Aortic smooth muscle cell (primary cell): ENCODE measurements at places on chromosomes 2 and 18. TPM values are rescaled to one million over a fixed set of nuclear protein-coding genes. Genes with fewer than 3 reads are reported as not detected.

The SERTAD2 gene
- total RNA-seq = 8.3 and 12.8 TPM in 2 replicates

The TMEM185B gene
- 26.7 and 33.3 TPM in 2 replicates for total RNA-seq

The MTIF2 gene
- total RNA-seq = 42.7 and 43.0 TPM in 2 replicates

The RAB6C gene
- total RNA-seq = under 0.01 TPM in 1 of 2 replicates, not detected in the other

The CYP27C1 gene
- not detected in 2 replicates for total RNA-seq

The ABCG8 gene
- total RNA-seq = not detected in 2 replicates

The PCARE gene
- total RNA-seq = not detected in 2 replicates

The TNFRSF11A gene
- total RNA-seq = 1.5 and 2.2 TPM in 2 replicates

The CPO gene
- total RNA-seq = 0.12 and 0.13 TPM in 2 replicates

The SFXN5 gene
- 19.0 and 20.3 TPM in 2 replicates for total RNA-seq

The ZNF892 gene
- 2.2 and 3.0 TPM in 2 replicates for total RNA-seq

The ASB18 gene
- not detected in 2 replicates for total RNA-seq

The EVX2 gene
- not detected in 2 replicates for total RNA-seq

The PLCL1 gene
- total RNA-seq = 18.6 and 40.2 TPM in 2 replicates

The KCNK3 gene
- total RNA-seq = 3.7 and 8.2 TPM in 2 replicates

The RIT2 gene
- total RNA-seq = not detected in 2 replicates

The ITGB6 gene
- under 0.01 and 0.06 TPM in 2 replicates for total RNA-seq
